ENCODE measurements at places on chromosomes 2 and 18.

- no peak for DNase-seq
Observed at GRCh38 chr2:29106980-29107388, 8.2 kb upstream of the CLIP4 start.

DNA sequence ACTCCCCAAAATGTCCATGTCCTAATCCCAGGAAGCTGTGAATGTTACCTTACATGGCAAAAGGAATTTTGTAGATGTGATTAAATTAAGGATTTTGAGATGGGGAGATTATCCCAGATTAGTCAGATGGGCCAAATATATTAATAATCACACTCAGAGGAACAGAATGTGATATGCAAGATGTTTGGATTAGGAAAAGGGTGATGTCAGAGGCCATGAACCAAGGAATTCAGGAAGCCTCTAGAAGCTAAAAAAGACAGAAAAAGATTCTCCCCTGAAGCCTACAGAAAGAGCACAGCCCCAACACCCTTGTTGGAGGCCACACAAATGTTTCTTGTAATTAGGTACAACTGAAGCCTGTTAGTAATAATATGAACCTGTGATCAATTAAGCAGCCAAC is 13.1 kb downstream of the TMEM131 start:
- no peak for DNase-seq

DNA sequence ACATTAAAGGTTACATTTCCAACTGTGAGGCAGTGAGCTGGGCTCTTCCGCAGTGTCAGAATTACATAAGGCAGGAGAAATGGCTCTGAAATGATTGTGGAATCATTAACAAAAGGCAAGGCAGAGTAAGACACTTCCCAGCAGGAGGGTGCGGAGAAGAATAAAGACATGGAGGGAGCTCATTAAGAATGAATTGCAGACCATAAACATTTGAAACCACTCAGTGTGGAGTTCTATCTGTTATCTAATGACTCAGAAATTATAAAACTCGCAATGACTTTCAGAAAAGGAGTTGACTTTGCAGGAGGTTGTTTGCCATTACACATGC is 77.0 kb downstream of the SMIM21 start:
- DNase-seq = no peak

DNA sequence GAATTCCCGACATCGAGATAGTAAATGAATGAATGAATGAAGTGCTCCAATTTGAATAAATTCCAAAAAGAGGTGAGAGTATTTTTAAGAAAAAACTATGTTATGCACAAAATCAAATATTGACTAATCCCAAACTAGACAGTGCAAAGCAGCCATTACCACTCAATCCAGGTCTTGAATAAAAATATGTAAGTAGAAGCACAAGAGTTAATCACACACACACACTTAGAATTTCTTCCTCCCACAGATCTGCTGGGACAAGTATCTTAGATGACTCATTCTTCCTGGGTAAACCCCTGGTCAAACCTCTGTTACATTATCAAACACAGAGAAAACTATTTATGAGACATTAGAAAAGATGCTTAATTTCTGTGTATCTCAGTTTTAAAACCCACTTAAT is 102.0 kb downstream of the PLA2R1 start:
- DNase-seq = no peak

- no peak for DNase-seq
Observed at GRCh38 chr18:55780586-55781071, 192.6 kb upstream of the TCF4 start.
